ENCODE measurements at places on chromosomes 1 and 21. TPM values are rescaled to one million over a fixed set of nuclear protein-coding genes. Genes with fewer than 3 reads are reported as not detected.

MYOG gene
- 538 TPM for total RNA-seq

DNA sequence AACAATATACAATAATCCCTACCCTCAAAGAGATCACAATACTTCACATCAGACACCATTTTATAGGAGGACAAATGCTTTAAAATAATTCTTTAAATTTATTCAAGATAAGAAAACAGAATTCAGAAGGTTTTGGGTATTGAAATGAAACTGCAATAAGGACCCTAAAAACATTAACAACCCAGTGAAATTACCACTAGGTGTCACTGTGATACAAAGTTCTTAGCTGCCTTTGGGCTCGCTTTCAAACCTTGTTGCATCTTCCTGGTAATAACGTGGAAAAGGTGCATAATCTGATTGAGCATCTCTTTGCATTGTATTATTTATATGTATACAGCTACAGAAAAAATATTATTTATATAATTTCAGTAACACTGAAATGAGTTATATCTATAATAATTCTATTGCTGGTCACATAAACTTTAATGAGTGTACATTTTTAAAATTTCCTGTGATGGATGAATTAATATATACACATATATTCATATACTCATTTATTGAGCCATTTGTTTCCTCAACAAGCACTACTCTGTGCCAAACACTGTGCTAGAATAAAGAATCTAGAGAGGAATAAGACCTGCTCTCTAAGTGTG lies 185.2 kb downstream of the FAF1 start:
- DNase-seq, result peak; percentile 30

- no peak for DNase-seq
Measured at GRCh38 chr1:36284061-36284460, 22.1 kb upstream of the SH3D21 start.

ISG15 gene
- total RNA-seq, result 5.1 TPM

DNA sequence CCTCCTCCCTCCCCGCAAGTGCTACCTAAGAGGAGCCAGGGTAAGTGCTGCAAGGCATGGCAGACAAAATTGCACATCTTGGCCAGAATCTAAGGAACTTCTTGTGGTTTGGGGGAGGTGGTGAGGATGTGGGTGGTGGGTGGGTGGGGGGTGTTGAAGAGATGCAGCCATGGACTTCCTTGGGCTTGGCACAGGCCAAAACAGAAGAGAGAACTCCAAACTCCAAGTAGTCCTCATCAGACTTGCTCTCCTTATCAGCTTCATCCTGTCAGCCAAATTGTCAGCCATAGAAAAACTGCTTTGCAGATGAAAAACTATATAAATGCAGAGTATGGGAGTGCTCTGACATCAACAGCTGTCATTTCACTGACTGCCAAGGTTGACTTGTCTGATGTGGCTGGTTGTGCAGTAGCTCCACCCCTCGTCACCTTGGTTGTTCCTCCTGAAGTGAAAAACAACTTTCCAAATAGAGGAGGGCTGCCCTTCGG lies 7.1 kb downstream of the AMIGO1 start:
- no peak for DNase-seq

CD247 gene
- 1.1 TPM for total RNA-seq

Measured in SJCRH30 (cell line).